ENCODE measurements at places on chromosomes 5 and 9. TPM values are rescaled to one million over a fixed set of nuclear protein-coding genes. Genes with fewer than 3 reads are reported as not detected.

DNA sequence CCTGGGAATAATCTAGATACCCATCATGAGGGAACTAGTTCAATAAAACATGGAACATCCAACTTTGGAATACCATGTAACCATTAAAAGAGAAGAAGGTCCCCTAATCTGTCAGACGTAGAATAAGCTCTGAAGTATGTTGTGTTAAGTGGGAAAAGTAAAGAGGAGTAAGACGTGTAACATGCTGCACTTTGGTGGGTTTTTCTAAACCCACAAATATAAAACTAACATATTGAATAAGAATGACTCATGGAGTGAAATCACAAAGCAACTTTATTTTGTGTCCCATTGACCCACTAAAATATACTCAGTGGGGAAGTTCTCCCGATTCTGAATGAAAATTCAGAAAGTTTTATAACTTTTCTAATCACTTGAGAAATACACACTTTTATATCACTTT lies 67.9 kb upstream of the PIK3R1 start:
- no peak overlapping the region for H3K4me3 ChIP-seq
- H3K4me1 ChIP-seq: no peaks in the 10 kb centered on the region
- no peak overlapping the region for H3K27ac ChIP-seq
- H3K36me3 ChIP-seq: no peaks in the 10 kb centered on the region
- DNase-seq: no peak

GRCh38 chr5:108942701-108943100 lies 195.0 kb downstream of the FER start:
- no peak overlapping the region for H3K27ac ChIP-seq
- no peak for DNase-seq
- no peak overlapping the region for H3K4me3 ChIP-seq
- H3K4me1 ChIP-seq: no peaks in the 10 kb centered on the region

GRCh38 chr5:2430606-2431005 lies 320.9 kb downstream of the IRX2 start:
- DNase-seq: no peak
- H3K36me3 ChIP-seq: no peaks in the 10 kb centered on the region
- H3K4me3 ChIP-seq: no peak overlapping the region
- peaks cover 3% of the 10 kb centered on the region for H3K27me3 ChIP-seq
- H3K4me1 ChIP-seq: no peaks in the 10 kb centered on the region
- no peak overlapping the region for H3K27ac ChIP-seq

- no peak overlapping the region for H3K4me3 ChIP-seq
- no peak overlapping the region for H3K27ac ChIP-seq
- H3K36me3 ChIP-seq: peaks cover 5% of the 10 kb centered on the region
- no peak for DNase-seq
- no peaks in the 10 kb centered on the region for H3K27me3 ChIP-seq
Observed at GRCh38 chr5:53902296-53902907, 342.0 kb downstream of the NDUFS4 start.

DNA sequence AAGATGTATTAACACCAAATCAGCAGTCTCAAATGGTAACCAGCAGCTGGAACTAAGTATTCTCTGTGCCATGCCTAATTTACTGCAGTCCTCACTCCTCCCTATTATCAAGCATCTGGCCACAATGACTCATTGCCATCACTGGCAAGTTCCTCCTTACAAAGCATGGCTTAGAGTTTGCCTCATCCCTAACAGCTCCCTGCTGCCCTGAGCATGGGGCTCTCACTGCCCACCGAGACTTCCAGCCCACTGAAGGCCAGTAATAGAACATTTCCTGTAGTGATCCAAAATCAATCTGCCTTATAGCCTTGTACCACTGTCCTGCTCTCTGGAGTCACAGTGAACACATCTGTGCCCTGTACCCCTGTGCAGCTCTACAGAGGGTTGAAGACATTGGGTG lies 211.9 kb upstream of the TRIM32 start:
- H3K4me3 ChIP-seq: no peak overlapping the region
- no peak overlapping the region for H3K27ac ChIP-seq
- DNase-seq: no peak
- H3K27me3 ChIP-seq: no peaks in the 10 kb centered on the region
- H3K36me3 ChIP-seq: peaks cover 19% of the 10 kb centered on the region

GRCh38 chr9:76592091-76592973 lies 133.3 kb downstream of the GCNT1 start:
- no peaks in the 10 kb centered on the region for H3K36me3 ChIP-seq
- no peak overlapping the region for H3K27ac ChIP-seq
- H3K4me1 ChIP-seq: peaks cover 4% of the 10 kb centered on the region
- DNase-seq: no peak

DNA sequence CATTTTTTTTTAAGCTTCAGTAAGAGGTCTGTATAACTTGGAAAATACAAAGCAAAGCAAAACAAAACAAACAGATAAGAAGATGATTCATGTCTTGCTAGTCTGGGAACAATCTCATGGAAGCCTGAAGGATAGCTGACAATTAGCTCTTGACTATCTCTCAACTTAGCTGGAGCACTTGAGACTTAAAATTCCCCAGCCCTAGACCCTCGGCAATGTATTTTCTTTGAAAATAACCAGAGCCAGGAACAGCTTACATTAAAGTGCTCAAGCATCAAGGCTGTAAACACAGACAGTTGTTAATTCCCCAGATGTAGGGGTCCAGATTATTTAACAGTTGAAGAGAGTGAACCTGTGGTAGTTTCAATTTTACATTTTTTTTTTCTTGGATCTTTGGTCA lies 82.9 kb downstream of the TMEM252 start:
- H3K36me3 ChIP-seq: no peaks in the 10 kb centered on the region
- no peak overlapping the region for H3K27ac ChIP-seq
- no peaks in the 10 kb centered on the region for H3K4me1 ChIP-seq
- no peak for DNase-seq

CREBRF gene
- total RNA-seq: 18.3 TPM

All from activated naive CD4-positive, alpha-beta T cell treated with anti-CD3 and anti-CD28 coated beads for 36 hours (primary cell).